Germinal center (tissue), 1 donor: ENCODE measurements at places on chromosomes 7 and 10.

DNA sequence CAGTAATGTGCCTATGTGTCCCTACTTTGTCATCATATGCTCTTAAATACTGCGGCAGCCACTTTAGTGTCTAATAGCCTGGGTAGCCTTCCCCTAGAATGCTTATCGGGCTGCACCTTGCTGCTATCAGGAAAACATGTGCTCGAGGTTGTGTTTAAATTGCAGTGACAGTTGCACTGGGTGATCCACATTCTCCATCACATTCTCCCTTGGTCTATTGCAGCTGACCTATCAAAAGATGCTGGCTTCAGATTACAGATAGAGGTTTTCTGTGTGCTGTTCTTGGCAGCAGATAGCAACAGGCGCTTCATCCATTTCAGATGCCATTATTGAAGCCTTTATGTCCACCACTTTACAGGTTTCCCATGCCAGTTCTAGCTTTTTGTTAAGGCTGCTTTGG is 130.1 kb upstream of the MDFIC start:
- DNase-seq, result no peak

- peak; percentile 47 for DNase-seq
These were observed 2.4 kb downstream of the TLL2 start for GRCh38 chr10:96511044-96511945.

DNA sequence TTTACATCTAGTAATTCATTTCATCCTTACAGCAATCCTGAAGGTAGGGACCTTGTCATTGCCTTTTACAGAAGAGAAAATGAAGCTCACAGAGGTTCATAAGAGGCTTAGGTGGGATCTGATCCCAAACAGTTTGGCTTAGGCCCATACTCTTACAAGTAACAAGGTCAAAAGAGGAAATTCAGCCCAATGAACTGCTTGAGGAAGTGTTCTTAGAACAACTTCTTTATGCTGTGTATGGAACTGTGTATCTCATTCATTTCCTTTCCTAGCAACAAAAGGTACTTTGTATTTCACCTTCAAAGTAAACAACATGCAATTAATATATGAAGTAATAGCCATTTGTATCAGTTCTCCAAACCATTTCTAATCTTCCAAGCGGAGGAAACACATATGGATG is 79.3 kb downstream of the AVL9 start:
- no peak for DNase-seq

DNA sequence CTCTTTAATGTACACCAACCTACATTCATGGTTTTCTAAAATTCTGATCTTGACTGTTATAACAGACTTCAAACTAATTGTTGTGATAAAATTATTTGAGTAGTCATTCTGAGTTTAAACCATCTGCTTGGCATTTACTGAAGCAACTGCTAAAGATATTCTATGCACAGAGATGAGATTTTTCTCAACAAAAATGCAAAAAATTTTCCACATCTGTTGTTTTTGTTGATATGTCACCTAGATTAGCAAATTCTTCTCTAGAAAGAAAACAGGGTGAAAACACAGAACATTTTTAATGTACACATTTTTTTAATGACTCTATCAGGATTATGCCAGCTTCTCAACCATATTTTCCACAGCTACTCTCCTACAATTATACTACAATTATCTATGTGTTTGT is 42.7 kb downstream of the ARHGAP12 start:
- no peak for DNase-seq

- DNase-seq, result no peak
These were observed 70.1 kb upstream of the COL1A2 start for GRCh38 chr7:94324380-94325121.

- DNase-seq, result no peak
These were observed 3.9 kb downstream of the DCLRE1A start for GRCh38 chr10:113849946-113850345.

- no peak for DNase-seq
These were observed 121.0 kb upstream of the PPP2R2D start for GRCh38 chr10:131779661-131780394.

- DNase-seq, result no peak
These were observed 41.5 kb downstream of the MYOF start for GRCh38 chr10:93440591-93441091.

DNA sequence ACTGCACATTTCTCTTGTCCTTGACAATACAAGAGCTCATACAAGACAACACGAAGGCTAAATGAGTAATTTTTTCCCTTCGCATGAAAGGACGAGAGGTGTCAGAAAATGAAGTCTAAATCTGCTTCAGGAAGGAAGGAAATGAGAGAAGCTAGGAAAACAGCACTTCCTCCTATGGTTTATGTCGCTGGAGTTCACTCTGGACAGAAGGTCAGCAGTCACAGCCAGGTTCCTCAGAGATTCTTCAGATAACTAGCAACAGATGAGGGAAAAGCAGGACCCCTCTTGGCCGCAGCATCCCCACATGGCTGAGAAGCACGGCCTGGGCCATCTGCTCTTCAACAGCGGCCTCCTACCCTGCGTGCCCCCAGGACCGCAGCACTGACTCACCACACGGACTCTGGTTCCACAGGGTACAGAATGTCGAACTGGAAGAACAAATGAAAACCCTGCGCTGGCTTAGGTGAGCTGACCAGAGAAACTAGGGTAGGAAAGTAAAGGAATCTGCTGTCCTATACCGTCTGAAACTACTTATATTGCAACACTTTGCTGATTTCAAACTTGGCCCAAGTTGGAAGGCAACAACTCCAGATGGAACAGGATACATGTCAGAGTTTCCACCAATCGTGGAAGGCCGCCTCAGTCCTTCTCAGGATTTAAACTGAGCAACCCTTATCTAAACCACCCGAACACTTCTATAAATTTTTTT is 26.3 kb downstream of the DNMBP start:
- DNase-seq, result no peak

- no peak for DNase-seq
These were observed 63.3 kb downstream of the ZMIZ1 start for GRCh38 chr10:79131836-79132631.

DNA sequence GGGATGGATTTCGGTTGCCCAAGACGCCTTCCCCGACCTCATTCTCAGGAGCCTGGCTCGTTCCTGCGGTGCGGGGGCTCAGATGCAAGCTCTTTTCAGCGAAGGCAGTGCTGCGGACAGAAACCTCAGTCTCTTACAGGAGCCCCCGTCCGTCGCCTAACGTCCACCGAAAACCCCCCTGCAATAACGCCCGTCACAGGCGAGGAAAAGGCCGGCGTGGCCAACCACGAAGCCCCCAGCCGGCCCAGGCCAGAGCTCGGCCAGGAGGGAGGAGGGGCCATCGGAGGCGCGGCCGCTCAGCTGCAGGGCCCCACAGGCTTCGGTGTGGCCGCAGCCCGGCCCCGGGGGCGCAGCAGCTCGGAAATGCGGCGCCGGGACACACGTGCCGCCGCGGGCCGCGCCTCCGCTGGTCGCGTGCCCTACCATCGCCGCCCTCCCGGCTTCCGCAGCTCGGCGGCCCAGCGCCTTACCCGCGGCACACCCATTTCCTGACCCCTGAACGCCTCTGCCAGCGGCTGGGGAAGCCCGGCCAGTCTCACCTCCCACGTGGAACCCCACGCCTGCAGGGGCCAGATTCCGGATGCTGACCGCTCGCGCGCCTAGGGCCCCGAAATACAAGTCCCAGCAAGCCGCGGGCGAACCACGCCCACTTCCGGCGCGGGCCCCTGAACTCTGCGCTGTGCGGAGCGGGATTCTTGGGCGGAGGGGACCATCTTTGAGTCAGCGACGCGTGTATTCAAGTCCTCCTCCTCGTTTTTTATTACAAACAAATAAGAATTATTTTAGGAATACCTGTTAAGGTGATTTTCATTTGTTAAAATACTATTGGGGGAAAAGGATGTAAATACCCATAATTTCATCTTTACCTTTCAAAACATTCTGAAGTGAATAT is at the start of gene ZNF239:
TSS of gene ZNF239 (minus strand) at position 616 of the 892 bp plus-strand sequence. CDS start 16,537 bp downstream, outside the sequence.
- DNase-seq, result peak; percentile 70

- DNase-seq, result no peak
These were observed 253.4 kb downstream of the GALNT17 start for GRCh38 chr7:71385330-71385729.

DNA sequence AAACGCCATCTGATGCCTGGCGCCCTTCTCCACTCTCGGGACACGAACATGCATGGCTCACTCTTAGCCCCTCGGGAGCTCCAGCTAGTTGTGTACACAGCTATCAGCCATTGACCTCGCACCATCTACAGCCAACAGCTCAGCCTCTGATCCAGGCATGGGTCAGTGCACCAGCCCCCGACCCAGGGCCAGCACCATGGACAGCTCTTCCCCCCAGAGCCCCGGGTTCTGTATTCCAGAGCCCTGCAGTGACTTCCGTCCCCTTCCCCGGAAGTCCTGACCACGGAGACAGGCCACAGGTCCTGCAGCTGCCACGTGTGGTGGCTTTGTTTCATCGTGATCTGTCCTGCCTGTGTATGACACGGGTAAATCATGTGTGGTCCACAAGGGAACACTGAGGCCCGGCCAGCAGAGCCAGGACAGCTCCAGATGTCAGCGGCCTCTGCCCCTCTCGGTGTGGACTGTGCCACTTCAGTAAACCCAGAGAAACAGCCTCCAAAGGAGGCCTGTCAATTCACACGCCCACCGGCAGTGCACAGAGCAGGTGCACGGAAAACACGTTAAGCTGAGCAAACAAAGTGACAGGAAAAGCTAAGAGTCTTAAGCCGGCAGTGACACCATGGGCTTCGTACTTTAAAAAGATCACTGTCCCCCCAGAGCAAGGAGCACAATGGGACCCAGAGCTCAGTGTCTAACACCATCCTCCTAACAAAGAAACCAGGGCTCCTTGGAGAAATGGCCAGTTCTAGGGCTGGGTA is 13.0 kb downstream of the STK32C start:
- DNase-seq, result no peak

DNA sequence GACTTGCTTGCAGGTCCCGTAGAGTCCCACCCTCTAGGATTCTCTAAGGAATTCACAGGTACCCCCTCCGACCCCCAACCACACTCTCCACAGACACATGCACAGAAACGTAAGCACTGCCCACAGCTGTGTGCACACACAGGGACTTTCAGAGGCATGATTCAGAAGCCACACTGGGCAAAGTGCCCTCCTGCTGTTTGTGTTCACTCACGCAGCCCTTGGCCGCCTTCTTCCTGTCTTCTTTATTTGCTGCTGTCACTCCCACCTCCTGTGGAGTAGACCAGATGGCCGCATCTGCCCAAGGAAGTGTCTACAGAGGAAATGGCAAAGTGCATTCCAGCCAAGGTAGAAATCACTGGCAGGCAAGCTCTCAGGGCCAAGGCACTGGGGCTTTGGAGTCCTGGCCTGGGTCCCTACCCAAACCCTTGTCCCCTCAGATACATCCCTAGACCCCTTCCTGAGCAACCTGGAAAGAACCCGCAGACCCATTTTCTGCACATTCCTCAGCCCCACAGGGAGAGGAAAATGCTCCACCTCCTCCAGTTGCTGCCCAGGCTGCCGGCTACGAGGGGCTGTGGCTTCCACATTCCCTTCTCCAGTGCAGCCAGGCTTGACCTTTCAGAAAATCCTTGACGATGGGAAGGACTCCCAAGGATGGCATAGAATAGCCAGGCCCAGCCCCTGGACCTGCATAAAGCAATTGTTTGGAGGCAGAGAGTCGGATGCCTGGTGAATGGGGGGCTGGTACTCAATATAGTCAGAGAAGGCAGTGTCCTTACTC is 21.6 kb upstream of the GIMAP8 start:
- no peak for DNase-seq

GRCh38 chr7:23680414-23681405 is 711 bp downstream of the FAM221A start:
- peak; percentile 58 for DNase-seq

DNA sequence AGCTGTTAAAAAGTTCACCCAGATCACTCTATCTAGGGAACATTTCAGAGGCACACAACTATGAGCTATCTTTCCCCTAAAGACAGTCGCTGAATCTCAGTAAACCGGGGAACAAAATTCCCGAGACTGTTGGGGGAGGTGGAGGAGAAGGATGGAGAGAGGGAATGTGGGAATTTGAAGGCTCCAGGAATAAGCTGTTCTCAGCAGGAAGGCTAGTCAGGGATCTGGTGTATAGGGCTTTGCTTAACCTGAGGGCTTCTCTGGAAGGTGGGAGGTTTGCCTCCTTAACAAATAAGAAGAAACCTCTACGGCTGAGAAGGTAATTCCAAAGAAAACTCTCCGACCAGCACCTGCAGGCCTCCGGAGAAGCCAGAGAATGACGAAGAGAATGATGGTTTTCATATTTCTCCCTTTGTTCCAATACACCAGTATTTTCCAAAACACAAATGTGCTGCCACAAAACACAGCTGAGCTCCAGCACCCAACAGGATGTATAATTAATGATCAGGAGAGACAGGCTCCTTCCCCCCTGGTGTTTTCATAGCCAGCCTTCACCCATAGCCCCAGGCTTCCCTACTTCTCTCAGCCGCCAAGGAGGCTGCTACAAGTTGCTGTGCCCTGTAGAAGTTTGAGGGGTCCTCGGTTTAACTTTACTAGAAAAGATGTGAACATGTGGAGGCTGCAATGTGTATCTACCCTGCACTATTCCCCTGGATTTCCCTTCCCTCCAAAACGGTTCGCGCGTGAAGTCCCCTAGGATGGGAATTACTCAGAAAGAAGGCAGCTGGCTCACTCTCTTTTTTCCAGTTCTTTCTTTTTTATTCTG is 2.0 kb downstream of the KCNMA1 start:
- DNase-seq, result no peak

- DNase-seq, result no peak
These were observed 133.5 kb downstream of the BUB3 start for GRCh38 chr10:123287594-123288247.

GRCh38 chr10:21488957-21489446 is 36.5 kb downstream of the SKIDA1 start:
- DNase-seq, result no peak

GRCh38 chr7:111388912-111389311 is 173.4 kb downstream of the IMMP2L start:
- no peak for DNase-seq

DNA sequence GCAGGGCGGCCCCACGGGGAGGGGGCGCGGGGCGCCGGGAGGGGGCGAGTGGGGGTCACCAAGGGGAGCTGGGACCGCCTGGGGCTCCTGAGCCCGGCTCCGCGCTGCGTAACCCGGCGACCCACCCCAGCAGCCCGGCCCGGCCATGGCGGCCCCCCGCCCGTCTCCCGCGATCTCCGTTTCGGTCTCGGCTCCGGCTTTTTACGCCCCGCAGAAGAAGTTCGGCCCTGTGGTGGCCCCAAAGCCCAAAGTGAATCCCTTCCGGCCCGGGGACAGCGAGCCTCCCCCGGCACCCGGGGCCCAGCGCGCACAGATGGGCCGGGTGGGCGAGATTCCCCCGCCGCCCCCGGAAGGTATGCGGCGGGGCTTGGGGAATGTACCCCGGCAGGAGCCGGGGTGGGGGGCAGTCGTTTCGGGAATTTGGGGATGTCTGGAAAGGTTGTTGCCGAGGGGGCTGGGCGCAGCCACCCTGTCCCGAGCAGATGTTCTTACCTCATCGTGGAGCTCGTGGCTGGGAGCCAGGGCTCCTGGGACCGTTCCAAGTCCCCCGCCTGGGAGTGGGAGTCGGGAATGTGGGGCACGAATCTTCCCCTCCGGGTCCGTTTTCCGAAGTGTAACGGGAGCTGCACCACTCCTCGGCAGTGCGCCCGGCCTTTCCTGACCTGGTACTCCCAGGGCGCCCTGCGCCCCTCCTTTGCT is 431 bp downstream of the ZYX start:
- no peak for DNase-seq

DNA sequence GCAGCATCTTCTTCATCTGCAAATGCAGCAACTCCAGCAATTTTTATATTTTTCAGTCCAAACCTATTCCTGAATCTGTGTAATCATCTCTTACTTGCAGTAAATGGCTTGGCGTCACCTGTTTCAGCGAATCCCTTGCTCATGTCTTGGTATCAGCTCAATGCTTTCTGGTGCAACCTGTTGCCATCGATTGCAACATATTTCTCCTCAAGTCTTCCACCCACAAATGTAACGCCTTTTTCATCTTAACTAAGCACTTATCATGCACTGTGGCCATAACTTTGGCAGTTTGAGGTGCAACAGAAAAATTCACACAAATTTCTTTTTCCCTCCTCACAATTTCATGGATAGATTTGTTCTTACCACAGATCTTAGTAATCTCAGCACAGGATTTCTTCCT is 168.3 kb downstream of the HERPUD2 start:
- no peak for DNase-seq
